ENCODE measurements at places on chromosomes 3 and 15.

GRCh38 chr3:158058495-158059130, 47.6 kb downstream of the SHOX2 start:
- DNase-seq, result no peak

- DNase-seq, result no peak
Measured at GRCh38 chr15:31039961-31040360, 48.5 kb upstream of the MTMR10 start.

DNA sequence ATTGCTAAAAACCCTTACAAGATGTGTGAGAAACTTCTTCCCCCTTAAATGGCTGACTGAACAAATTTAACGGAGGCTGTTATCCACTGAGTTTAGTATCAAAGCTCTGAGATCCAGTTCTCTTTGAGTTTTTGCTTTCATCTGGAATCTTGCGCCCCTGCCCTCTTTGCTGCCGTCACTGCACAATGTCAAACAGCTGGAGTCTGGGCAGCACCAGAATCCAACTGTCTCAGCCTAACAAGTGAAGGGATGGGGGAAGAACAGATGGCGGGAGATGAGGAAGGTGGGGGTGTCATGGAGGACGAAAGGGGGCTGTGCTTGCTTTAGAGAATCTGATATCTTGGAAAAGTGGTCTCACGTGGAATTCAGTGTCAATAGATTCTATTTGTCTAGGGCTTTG, 7.0 kb upstream of the BOC start:
- DNase-seq, result no peak

- DNase-seq, result no peak
Measured at GRCh38 chr3:54625805-54626787, 301.8 kb downstream of the LRTM1 start.

GRCh38 chr3:94615275-94616065, 552.6 kb downstream of the NSUN3 start:
- no peak for DNase-seq

GRCh38 chr15:101698314-101698713, 26.0 kb downstream of the TARS3 start:
- DNase-seq, result no peak
